CD14-positive monocyte (primary cell): ENCODE measurements at places on chromosomes 12 and 14. TPM values are rescaled to one million over a fixed set of nuclear protein-coding genes. Genes with fewer than 3 reads are reported as not detected.
A peak's percentile ranks its signal among the peaks of the same experiment; 100 is the strongest.

DNA sequence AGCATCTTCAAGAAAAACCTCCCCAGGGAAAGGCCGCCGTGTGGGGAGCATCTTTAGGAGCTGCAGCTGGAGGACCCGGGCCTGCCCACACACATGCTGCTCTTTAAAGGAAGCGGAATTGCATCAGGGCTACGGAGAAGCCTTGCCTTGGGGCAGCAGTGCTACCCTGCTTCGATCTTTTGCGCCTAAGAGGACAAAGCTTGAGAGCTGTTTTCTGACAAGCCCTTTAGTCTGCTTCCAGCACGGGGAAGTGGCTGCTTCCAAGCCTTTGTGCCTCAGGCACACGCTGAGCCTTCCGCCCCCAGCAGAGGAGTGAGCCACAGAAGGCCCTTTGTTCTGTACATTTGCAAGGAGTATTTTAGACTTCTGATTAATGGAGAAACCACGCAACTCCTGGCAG lies 31.5 kb downstream of the COA8 start:
- DNase-seq = no peak

DNA sequence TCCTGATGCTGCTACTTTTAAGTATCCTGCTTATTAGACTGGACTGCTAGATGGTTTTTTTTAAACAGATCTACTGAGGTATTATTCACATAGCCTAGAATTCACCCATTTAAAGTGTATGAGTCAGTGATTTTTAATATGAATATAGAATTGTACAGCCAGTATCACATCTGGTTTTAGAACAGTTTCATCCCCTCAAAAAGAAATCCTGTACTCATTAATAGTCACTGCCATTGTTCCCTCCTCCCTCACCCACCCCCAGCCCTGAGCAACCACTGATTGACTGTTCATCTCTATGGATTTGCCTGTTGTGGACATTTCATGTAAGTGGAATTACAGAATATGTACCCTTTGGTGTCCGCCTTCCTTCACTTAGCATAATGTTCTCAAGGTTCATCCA lies 98.4 kb downstream of the PPP2R5C start:
- DNase-seq = no peak

GRCh38 chr12:49529414-49529813 lies 9.4 kb upstream of the KCNH3 start:
- DNase-seq = peak; percentile 54

- DNase-seq = no peak
Measured at GRCh38 chr12:92552412-92553108, 150.2 kb upstream of the PLEKHG7 start.

- no peak for DNase-seq
Measured at GRCh38 chr12:82300611-82301010, 57.6 kb downstream of the CCDC59 start.

- no peak for DNase-seq
Measured at GRCh38 chr12:106492857-106493256, 89.9 kb upstream of the RFX4 start.

DNA sequence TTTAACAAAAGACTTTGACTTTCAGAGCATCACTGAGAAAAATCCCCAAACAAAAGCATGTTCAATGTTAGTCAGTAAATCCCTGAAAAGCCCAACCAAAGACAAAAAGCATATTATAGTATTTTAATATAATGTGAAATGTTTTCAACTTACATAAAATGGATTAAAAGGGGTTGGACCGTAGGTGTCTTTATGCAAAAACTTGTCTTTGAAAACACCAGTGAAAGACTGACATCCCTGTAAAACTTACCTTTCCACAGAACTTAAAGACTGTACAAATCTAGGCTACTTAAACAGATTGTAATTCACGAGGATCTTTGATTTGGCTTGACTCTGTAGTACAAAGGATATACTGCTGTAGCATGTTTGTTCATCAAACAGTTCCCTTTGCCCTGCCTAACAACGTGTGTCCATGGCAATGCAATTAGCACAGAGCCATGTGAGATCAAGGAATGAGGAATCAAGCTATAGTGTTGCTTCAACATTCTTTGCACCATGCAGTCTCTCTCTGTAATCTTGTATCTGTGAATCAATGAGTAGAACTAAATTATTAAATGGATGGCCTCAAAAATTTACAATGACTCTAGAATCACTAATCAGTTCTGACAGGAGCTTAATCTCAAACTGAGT lies 138.5 kb upstream of the SYT1 start:
- DNase-seq = no peak

DNA sequence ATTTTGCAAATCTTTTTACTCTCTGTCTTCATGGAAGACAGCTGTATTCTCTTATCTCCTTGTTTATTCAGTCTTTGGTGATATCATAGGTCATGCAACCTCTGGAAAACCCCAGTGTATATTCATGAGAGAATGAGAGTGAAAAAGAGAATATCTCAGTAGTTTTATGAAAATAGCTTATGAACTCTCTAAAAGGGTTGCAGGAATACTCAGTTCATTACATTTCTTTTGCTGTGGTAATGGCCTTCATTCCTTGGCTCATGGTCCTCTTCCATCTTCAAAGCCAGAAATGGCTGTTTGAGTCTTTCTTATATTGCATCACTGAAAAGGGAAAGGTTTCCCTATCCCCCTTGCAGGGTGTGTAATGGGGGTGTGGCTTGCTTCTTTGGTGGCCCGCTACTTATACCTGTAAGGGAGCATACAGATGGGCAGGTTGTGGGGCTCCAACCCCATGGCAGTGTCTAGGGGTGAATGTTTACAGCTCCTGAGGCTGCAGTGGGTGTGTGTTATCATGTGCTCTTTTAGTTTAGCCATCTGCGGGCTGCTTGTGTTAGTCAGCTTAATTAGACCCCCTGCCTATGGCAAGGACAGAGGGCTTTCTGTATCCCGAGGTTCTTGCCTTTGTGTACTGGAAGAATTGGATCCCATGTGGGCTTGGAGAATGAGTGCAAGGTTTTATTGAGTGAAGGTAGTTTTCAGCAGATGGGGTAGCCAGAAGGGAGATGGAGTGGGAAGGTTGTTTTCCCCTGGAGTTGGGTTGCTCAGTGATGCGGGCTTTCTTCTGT lies 150.2 kb downstream of the CCDC91 start:
- no peak for DNase-seq

DNA sequence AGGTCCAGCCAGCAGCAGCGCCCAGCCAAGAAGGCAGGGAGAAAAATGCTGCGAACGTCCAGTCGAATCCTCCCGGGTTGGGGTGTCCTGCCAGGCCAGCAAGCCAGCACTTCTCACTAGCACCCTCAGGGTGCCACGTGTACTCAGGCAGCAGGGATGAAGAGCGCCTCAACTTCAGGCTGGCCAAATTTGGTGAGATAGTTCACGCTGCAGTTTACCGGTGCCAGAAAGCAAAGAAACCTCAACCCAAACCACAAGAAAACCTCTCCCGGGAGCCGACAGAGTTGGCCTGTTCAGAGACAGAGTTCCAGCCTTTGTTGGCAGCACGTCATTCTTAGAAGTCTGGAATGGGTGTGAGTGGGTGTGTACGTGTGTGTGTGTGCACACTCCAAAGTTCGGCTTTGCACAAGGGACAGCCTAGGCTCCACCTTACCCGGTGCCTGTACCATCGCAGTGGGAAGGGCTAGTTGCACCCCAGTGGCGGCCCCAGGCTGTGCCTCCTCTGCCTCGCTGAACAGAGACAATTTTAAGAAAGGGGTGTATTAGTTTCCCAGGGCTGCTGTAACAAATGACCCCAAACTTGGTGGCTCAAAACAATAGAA lies 42.1 kb downstream of the ELK3 start:
- DNase-seq = no peak

DNA sequence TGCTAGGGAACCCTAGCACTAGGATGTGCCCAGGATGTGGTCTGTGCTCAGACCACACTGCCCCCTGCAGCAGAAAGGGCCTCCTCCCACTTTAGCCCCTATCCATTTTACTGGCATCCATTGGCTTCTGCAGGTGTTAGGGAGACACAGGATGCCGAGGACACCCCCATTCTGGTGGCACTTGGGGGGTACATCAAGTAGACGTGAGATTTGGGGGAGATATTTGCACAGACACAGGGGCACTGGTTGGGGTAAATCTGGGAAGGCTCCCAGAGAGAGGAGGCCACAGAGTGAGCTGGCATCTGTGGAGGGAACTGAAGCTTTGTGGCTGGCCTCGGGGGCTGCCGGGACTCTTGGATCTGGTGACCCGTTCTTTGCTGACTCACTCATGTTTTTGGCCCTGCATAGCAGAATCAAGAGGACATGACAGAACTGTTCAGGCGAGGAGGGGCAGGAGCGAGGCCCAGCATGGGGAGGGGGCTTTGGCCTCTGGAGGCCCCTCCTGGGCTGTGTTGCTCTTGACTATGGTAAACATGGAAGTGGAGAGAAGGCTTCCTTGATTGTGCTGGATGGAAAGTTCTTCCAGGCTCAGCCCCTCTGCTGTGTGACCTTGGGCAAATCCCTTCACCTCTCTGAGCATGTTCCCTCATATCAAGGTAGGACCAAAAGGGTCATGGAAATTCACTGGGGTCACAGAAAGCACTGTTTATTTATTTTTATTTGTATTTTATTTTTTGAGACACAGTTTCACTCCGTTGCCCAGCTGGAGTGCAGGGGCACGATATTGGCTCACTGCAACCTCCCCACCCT lies 1.8 kb downstream of the PLBD2 start:
- DNase-seq = no peak

DNA sequence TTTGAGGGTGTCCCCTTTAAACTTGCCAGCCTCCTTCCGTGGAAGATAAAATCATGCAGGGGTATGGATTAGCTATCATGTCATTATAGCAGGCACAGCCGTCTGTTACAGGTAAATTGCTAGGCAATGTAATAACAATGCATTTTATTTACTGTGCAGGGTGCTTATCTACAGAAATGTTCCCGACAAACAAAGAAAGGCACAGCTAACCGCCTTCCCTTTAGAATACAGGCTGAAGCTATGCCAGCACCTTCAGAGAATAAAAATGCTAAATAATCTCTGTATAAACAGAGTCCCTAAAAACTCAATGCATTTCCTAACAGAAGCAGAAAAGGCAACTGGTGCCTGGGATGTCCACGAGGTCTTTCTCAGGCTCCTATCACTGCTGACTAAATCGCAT lies 239.2 kb downstream of the SPTSSA start:
- DNase-seq = no peak

DNA sequence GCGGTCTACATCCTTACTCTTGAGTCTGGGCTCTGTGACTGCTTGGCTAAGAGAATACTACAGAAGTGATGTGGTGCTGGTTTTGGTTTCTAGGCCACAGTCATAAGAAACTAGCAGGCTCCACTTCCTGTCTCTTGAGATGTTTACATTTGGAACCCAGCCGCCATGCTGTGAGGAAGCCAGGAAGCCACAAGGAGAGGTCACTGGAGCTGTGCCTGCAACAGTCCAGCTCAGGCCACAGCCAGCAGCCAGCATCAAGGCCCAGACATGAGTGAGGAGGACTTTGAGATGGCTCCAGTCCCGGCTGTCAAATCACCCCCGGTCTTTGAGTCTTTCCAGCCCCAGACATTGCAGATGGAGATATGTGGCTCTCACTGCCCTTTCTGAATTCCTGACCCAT lies 12.9 kb upstream of the FAM181A start:
- DNase-seq = no peak

GRCh38 chr12:16183541-16183940 lies 93.9 kb downstream of the SLC15A5 start:
- DNase-seq = no peak

Gene PDZRN4
- polyA plus RNA-seq = not detected

DNA sequence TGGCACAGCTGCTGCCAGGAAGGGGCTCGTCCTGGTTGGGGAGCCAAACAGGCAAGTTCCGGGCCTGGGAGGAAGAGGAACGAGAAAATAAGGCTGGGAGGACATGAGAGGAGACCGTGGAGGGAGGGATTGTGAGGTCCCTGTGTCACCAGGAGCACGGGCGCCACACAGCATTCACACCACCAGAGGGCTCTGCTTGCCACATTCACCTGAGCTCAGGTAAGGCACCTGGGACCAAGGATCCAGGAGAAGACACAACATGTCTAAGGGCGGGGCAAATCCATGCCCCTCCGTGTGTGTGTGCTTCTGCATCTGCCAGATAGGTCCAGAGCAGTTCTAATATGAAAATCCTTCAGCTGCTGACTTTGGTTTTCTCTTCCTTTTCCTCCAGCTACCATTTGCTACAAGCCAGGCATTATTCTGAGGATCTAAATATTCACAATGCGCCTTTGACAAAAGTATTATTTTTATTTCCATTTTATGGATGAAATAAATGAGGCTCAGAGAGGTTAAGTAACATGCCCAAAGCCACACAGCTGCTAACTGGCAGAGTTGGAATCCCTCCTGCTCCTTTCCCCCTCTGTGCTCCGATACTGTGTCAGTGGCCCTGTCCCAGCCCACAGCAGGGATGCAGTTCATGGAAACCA lies 14.6 kb downstream of the RAPGEF3 start:
- DNase-seq = no peak

Gene NEUROD4
- polyA plus RNA-seq = not detected in 2 replicates

DNA sequence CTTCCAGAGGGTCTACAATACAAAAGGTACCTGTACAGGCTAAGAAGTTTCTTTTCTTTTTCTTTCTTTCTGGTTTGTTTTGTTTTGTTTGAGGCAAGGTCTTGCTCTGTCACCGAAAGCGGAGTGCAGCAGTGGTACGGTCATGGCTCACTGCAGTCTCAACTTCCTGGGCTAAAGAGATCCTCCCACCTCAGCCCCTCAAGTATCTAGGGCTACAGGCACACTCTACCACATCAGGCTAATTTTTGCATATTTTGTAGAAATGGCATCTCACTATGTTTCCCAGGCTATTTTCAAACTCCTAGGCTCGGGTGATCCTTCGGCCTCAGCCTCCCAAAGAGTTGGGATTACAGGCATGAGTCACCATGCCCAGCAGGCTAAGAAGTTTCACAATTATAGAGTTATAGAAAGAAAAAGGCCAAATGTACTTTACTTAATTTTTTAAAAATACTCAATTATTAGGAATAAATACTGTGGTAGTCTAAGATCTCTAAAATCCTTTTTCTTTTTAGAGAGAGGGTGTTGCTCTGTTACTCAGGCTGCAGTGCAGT lies 3.0 kb upstream of the PIGH start:
- DNase-seq = no peak

GRCh38 chr12:262113-262512 lies 523 bp downstream of the SLC6A13 start:
- no peak for DNase-seq

Gene SERPINA3
- polyA plus RNA-seq = not detected

DNA sequence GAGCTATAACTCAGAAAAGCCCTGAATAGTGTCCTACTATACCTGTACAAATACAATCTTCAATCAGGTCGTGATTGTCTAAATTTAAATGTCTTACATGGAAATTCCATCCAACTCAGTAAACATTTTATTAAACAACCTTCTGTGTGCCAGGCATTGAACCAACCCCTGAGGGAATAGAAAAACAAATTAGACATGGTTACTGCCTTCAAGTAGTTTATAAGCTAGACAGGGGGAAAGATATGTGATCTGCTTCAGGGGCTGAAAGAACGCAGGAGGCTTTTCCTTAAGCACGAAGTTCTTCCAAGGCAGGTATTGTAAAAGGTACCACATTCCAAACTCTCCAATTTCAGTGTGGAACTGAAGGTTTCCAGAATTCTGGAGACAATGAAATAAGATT lies 39.7 kb upstream of the STAB2 start:
- DNase-seq = no peak

Gene CELA1
- 0.67 TPM for polyA plus RNA-seq
